Activated naive CD8-positive, alpha-beta T cell treated with anti-CD3 and anti-CD28 coated beads, Interleukin-2, amount 10 ng/mL, durations not matched to agents 7 days and 5 days (primary cell): ENCODE measurements at places on chromosomes 2 and 18. TPM values are rescaled to one million over a fixed set of nuclear protein-coding genes. Genes with fewer than 3 reads are reported as not detected.

SEMA4F gene
- 11.1 TPM for total RNA-seq

DNA sequence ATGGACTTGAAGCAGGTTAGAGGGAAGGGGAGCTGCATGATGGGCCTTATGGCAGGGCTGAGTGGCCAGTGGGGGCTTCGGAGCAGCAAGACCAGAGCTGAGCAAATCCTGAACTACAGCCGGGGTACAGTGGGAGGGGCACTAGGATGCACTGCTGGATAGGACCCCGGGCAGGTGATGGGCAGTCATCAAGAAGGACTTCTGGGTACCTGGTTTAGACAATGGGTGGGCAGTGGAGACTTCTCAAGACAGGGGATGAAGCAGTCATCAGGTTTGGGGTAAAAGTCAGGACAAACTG, 507.4 kb upstream of the MYT1L start:
- DNase-seq = no peak

DNA sequence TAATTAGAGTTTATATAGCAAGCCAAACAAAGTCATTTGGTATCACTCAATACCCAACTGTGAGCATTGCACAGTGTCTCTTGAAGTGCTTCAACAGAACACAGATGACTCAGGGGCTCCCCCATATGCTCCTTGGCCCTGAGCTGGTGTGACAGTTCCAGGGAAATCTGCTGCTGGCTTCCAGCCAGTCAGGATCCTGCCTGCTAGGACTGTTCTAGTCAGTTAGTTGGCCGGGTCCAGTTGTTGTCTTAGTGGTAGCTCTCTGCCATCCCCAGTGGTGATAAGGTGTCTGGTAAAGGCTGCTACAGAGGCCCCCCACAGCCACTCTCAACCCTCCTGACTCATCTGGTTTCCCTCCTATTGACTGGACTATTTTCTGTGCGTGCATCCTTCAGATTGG, 100.3 kb downstream of the IRS1 start:
- DNase-seq = no peak

DNA sequence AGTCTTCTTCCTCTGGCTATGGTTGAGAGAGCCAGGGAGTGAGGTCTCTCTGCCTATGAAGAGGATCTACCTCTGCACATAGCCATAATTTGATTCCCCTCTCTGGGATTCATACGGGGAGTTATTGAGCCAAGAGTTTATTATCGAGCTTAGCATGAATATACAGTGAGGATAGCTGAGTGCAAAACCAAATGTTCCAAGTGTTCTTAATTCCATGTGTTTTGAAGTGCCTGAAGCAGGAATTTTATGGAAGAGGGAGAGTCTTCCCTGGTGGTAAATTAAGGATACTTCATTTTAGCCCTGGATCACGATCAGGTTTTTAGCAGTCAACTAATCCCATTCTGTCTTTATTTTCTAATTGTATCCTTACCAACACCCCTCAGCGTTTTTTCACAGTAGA, 270.6 kb downstream of the C1D start:
- no peak for DNase-seq

- no peak for DNase-seq
These were observed 129.5 kb upstream of the ALPP start for GRCh38 chr2:232249096-232249495.

DNA sequence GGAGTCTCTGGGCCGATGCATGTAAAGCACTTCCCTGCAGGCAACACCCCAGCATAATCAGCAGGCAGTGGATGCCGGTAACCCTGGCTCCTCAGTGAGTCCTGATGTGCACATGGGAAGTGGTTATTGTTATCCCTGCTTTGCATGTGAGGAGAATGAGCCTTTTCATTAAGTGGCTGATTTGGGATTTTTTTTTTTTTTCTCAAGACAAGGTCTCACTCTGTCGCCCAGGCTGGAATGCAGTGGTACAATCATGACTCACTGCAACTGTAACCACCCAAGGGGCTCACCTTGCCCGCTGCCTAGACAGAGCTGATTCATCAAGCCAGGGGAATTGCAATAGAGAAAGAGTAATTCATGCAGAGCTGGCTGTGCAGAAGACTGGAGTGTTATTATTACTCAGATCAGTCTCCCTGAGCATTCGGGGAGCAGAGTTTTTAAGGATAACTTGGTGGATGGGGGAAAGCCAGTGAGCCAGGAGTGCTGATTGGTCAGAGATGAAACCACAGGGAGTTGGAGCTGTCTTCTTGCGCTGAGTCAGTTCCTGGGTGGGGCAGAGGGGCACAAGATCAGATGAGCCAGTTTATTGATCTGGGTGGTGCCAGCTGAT, 95.4 kb downstream of the SOCS6 start:
- no peak for DNase-seq

GRCh38 chr18:70380915-70381896, 92.4 kb downstream of the SOCS6 start:
- DNase-seq = no peak

ASB18 gene
- not detected for total RNA-seq

GRCh38 chr18:24567199-24567598, 106.8 kb downstream of the HRH4 start:
- DNase-seq = no peak

DNA sequence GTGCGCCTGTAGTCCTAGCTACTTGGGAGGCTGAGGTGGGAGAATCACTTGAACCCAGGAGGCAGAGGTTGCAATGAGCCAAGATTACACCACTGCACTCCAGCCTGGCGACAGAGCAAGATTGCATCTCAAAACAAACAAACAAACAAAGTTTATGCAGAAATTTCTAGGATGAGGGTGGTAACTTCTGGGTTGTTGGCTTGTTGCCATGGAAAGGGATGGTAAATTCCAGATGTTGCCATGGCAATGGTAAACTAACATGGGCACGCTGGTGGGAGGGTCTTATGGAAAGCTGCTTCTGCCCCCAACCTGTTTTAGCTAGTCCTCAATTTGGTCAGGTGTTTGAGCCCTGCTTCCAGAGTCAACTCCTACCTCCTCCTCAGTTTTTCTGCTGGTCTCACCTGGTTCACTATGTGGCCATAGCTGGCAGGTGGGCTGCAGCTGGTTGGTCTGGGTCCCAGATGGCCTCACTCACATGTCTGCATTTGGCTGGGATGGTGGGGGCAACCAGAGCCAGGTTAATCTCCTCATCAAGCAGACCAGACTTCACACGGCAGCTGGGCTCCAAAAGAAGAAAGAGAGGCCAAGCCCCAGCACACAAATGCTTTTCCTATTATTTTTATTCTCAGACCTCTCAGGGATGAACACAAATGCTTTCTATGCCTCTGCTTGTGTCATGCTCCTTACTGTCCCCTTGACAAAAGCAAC, 26.6 kb upstream of the TEX44 start:
- no peak for DNase-seq

DNA sequence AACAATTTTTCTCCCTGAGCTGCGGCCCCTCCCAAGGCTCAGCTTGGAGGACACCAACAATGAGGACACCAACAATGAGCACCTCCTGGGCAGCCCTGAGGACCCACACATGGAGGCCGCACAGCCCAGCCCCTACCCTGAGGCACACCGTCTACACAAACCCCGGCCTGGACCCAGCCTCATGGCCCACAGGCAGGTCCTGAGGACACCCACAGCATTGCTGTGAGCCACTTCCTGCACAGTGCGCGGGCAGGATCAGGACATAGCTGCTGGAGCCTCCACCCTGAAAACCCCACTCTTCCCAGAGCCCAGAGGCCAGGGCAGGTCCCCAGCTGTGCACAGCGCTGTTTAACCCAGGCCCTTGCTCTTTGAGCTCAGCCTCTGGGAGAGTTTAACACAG, 194.3 kb downstream of the RTP5 start:
- DNase-seq = no peak

- no peak for DNase-seq
These were observed 83.2 kb upstream of the OTOS start for GRCh38 chr2:240223631-240224030.

DNA sequence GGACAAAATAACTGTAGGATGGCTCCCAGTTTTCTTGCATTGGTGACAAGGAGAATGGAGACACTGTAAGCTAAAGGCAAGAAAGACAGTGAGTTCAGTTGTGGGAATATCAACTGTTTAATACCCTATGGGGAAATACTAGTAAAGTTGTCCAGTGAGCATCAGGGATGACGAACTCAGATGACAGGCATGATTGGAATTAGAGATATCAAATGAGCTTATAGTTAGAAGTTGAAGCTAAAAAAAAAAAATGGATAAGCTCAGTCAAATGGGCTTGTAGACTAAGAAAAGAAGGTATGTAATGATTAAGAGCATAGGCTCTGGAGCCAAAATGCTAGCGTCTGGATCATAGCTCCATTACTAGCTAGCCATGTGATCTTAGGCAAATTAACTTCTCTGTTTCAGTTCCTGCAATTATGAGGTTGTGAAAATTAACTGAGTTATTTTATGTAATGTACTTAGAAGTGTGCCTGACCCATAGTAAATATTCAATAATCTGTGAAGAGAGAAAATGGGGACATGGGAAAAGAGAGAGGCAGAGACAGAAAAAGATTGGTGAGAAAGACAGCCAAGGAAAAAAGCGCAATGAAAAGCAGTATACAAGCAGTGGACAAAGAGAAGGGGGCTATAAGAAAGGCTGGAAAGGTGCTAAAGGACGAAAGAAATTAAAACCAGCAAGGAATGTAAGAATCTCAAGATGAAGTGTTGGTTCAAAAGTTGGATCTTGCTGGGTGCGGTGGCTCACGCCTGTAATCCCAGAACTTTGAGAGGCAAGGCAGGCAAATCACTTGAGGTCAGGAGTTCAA, 95.7 kb upstream of the SLC39A10 start:
- no peak for DNase-seq

SLC16A14 gene
- total RNA-seq = 0.72 TPM

DNA sequence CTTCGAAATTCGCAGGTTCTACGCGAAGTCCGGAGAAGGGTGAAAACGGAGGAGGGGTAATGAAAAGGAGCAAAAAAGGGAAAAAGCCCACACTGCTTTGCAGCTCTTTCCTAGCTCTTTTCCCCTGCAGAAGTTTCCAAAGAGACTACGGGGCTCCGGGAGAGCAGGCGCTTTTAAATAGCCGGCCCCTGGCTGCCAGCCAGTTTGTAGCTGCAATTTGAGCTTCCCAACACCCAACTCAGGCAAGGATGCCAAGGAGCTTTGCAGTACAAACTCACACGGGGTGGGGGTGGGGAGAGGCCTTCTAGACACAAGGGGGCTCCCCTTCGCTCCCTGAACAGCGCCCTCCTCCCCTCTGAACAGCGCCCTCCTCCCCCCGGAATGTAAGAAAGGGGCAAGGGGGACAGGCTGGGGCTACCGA, at the start of gene IGFBP5:
TSS of gene IGFBP5 (minus strand) at position 149 of the 421 bp plus-strand sequence. CDS start 774 bp downstream, outside the sequence.
- DNase-seq = no peak

- no peak for DNase-seq
These were observed 5.2 kb downstream of the ARHGAP25 start for GRCh38 chr2:68739595-68740399.

GRCh38 chr2:72554381-72554780, 271.5 kb downstream of the EXOC6B start:
- no peak for DNase-seq

- no peak for DNase-seq
These were observed 3.9 kb upstream of the HOXD10 start for GRCh38 chr2:176112375-176113302.

DNA sequence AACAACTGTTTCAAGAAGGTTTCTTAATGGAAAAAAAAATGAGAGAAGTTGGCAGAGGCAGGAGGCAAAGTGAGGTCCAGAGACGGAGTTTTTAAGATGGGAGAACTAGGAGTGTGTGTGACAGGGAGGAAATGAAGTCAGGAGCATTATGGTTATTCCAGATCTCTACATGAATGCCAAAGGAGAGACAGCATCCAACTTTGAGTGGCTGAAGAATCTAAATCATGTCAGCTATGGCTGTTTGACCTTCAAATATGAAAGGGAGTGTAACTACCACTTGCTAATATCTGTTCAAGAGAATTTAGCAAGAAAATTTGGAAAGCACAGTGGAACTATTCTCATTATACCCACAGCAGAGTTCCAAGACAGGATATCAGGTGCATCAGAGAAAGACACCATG, 81.2 kb upstream of the CCBE1 start:
- no peak for DNase-seq

DNA sequence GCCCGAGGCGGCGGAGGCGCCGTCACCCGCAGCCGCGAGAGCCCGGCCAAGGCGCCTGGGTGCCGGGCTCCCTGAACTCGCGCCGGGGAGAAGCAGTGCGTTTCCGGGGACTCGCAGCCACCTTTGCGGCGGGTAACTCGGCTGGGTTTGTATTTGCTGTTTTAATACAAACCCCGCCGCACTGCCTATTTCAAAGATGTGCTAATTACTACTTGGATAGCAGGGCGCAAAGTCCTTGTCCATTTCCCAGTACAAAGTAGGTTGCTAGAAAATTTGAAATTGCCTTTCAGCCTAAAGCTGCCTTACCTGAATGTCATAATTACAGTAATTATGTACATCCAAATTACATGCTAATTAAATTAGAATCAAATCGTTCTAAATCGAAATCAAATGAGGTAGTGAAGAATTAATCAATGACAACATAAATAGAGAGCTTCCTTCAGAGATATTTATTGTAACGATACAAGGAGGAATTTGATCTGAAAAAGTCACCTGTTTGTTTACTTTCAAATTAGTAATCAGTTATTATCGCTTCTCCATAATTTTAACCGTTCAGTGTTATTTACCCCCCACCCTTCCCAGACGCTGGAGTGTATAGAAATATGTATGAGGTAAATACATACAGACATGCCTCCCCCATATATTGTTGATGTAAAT, 8.1 kb downstream of the SP9 start:
- peak; percentile 65 for DNase-seq

DNA sequence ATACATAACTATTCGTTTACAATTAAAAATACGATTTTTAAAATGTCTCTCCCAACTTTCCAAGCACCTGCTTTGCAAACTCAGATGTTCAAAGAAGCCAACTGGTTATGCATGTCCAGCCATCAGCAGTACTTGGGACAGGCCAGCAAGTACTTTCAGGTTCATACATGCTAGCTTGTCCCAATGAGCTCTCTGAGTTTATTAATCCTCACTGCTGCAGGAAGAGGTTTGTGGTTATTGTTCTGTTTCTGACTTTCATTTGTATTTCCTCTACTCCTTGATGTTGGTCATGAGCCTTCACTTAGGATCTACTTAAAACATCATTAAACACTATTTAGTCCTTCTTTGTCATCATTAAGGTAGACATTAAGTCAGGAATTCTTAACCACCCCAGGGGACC, 374.1 kb downstream of the LRATD1 start:
- DNase-seq = no peak

- no peak for DNase-seq
These were observed 26.8 kb downstream of the MOGAT1 start for GRCh38 chr2:222698276-222698675.

DNA sequence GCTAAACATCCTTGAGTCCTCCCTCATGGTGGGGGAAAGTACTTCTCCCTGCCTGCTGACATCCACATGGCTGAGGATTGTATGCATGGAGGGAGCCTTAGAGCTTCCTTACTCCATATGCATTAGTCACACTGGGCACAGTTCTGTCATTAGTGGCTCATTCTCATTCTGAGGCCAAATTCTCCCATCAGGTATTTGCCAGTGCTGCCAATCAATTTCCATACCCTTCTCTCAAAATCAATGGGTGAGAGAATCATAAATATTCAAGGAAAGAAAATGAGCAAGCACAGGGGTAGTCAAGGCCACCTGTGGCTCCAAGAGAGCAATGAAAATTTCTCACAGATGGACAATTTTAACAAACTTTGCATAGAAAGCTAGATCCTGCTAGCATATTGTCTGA, 422.6 kb upstream of the SETBP1 start:
- no peak for DNase-seq

GRCh38 chr2:74619651-74620297, 28.4 kb downstream of the M1AP start:
- no peak for DNase-seq

GRCh38 chr2:216855605-216856004, 4.3 kb downstream of the TNP1 start:
- no peak for DNase-seq

UGT1A8 gene
- not detected for total RNA-seq

ACMSD gene
- total RNA-seq = not detected

TMEM169 gene
- total RNA-seq = 2.0 TPM

EGR4 gene
- not detected for total RNA-seq
